ENCODE measurements at places on chromosomes 2 and 18. TPM values are rescaled to one million over a fixed set of nuclear protein-coding genes. Genes with fewer than 3 reads are reported as not detected.

Gene UNC80
- not detected for total RNA-seq

Gene DTNA
- 10.4 TPM for total RNA-seq

Gene TCF23
- total RNA-seq: not detected

Gene ANKRD30BL
- total RNA-seq: not detected

Gene SULT1C4
- 47.7 TPM for total RNA-seq

Gene PCBP1
- total RNA-seq: 24.7 TPM

GRCh38 chr2:96540136-96540535 lies 3.6 kb downstream of the ARID5A start:
- DNase-seq: peak; percentile 35

- DNase-seq: peak; percentile 60
Measured at GRCh38 chr2:42086500-42086953, 38.7 kb downstream of the PKDCC start.

DNA sequence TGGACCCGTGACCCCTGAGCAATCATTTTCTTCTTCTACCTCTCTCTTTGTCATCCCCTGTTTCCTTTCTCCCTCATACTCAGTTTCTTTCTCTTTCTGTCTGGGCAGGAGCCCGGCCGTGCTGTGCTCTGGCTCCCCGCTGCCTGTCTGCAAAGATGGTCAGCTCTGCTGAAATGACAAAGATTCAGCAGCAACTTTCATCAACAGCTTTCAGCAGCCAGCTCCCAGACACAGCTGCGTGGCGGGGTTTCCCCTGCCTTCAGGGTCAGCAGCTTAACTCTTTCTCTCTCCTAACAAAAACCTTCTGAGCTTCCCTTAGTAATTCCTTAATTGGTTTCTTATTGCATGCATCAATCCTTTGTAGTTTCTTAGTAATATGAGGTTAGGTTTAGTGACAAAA lies 1234.4 kb downstream of the CNTNAP5 start:
- no peak for DNase-seq

DNA sequence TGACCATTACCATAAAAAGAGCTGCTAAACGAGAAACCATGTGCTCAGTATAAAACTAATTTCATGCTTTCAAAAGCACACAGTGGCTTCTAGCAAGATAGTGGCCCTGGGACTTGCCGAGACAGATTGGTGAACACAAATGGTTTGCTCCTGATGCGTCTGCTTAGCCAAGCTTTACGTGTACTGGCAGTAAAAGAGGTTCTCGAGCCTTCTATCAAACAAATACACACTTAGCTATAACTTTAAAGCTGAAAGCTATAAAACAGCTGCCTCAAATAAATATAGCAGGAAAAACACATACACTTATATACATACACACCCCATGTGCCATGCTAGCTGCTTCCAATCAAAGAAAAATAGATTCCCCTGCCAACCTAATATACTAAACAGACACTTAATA lies 117.0 kb downstream of the ZNF385B start:
- no peak for DNase-seq

DNA sequence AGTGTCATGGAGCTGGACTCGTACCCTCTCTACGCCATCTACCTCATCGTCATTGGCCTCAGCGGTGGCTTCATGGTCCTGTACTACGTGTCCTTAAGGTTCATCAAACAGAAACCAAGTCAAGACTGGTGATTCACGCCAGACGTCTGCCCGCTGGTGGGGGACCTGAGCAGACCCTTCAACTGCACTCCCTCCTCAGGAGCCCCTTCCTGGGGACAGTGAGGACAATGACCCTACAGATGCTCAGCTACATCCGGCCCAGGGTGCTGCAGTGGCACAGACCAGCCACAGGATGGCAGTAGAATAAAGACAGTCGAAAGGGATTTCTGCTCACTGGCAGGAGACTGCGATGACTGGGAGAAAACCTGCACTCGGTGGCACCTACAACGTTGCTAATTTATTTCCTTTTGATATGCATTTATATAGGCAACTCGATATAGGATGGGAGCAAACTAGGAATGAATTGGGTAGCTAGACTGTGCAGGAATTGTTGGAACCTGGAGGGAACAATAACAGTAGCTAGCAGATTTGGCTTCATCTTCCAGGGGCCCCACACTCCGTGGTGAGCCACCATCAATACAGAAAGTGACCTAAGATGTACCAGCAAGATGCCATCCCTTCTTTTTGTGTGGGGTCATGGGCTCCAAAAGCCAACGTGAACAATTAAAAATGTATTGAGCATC lies 39.2 kb downstream of the ABCG8 start:
- DNase-seq: peak; percentile 47

DNA sequence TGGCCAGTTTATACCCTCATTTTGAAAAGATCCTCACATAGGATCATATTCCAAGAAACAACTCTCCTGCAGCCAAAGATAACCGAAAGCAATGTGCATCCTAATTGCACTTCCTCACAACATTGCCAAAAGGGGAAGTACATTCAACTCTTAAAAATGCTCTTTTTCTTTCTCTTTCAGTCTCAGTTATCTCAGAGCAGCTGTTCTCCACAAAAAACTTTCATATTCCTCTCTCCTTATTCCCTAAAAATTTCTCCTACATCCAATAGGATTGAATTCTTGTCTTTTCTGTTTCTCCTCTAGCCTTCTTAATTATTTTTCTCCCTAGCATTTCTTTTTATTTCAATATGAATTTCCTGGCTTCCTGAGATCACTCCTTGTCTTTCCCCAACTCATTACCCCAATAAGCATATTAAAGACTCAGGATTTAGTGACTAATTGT lies 7.4 kb upstream of the VRK2 start:
- DNase-seq: no peak

DNA sequence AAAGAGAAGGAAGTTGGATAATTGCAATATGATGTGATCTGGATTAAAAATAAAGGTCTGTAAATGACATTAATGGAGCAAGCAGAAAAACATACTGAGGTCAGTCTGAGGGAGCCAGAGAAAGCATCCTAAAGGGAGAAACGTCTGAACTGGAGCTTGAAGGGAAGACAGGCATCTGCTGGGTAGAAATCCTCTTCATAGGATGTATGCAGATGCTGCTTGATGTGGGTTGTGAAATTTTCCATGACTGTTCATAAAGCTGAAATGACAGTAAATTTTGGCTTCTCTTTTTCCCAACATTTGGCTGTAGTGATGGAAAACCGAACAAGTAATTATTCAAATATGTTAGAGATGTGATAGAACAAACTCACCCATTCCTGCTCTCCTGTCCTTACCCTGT lies 287.6 kb downstream of the CAMKMT start:
- no peak for DNase-seq

DNA sequence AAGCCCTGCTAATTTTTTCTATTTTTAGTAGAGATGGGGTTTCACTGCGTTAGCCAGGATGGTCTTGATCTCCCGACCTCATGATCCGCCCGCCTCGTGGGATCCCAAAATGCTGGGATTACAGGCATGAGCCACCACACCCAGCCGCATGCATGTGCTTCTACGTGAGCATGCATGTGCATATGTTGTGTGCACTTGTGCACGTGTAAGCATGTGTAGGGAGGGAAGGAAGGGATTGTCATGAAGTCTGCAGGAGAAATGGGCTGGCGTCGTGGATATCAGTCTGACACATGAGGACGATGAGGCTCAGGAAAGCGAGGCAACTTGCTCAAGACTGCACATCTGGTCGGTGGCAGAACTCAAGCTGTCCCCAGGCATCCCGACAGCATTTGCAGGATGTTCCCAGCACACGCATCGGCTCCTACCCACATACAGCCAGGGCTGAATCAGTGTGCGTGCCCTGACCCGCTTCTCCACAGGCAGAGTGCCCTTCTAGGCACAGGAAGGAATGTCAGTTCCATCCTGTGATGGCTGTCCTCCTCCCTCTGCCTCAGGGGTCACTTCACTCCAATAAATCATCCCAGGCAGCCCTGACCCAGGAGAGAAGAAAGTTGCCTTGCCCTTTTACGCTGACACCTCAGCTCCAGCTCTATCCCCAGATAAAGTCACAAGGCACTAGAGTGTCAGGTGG lies 49.9 kb upstream of the SLC14A2 start:
- no peak for DNase-seq

DNA sequence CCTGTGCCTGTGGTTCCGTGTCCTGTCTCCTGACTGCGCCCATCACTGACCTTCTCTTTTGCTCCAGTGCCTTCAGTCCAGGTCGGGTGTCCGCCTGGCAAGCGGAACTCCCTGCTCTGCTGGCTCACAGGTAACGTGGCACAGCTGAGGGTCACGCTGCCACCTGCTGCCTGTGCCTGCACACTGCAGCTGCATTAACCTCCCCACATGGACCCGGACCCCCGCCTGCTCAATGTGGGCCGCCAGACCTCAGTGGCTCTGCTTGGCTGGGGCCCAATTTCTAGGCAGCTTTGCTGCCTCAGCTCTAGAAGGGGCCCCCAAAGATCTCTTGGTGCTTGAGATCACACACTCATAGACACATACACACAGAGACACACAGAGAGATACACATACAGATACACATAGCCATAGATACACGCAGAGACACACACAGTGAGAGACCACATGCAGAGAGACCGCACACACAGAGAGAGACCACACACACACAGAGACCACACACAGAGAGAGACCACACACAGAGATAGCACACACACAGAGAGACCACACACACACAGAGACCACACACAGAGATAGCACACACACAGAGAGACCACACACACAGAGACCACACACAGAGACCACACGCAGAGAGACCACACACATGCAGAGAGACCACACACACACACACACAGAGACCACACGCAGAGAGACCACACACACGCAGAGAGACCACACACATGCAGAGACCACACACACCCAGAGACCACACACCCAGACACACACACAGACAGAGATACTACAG lies 14.9 kb upstream of the CNNM3 start:
- peak; percentile 51 for DNase-seq

DNA sequence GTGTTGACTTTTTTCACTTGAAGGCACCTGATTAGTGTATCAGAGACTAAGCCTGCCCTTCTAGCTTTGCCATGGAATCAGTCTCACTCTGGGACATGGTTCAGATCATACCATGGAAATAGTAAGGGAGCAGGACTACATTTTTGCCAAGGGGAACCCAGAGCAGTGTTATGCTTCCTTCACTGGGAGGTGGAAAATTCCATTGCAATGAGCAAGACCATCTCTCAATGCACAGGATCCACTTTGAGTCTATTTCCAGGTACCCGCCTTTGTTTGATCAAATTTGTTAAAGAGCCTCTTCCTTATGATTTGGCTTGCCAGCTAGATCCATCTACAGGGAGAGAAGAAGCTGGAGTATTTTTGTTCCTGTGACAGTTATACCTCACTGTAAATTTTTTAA lies 395.8 kb downstream of the MTX2 start:
- no peak for DNase-seq

- no peak for DNase-seq
Measured at GRCh38 chr18:22113144-22113844, 56.1 kb upstream of the GATA6 start.

DNA sequence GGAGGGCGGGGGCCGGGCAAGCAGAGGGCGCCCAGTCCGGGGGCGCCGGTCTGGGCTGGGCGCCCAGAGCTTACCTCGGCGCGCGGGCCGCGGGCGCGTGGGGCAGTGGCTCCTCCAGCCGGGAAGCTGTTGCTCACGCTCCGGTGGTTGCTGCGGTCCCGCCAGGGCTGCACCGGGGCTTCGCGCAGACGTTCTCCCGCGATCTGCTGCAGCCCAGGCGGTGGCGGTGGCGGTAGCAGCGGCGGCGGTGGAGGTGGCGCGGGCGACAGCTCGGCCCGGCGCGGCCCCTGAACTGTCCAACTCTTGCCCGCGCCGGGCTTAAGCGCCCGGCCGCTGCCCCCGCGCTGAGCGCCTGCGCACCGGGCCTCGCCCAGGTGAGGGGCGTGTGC lies 391 bp downstream of the ZNF385B start:
- DNase-seq: no peak
